GM23338 (cell line): ENCODE measurements at places on chromosomes 5 and 9. TPM values are rescaled to one million over a fixed set of nuclear protein-coding genes. Genes with fewer than 3 reads are reported as not detected.

DNA sequence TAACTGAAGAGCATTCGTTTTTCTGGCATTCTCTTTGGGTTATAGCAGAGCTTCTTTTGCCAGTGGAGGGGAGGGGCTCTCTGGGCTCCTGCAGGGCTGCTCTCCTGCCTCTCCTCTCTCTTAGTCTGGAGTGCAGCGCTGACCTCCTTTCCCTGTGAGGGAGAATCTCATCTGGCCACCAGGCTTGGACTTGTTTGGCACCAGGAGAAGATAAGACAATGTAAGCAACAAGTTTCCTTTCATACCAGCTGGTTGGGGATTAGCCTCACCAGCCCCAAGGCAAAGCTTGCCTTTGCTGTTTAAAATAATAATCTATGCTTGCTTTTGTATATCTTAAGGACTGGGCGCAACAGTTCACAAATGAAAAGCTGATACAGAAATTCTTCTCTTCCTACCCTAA is 196.4 kb downstream of the TLE4 start:
- H3K36me3 ChIP-seq: no peaks in the 10 kb centered on the region
- H3K27ac ChIP-seq: no peak overlapping the region
- no peak overlapping the region for H3K4me3 ChIP-seq
- no peaks in the 10 kb centered on the region for H3K27me3 ChIP-seq

DNA sequence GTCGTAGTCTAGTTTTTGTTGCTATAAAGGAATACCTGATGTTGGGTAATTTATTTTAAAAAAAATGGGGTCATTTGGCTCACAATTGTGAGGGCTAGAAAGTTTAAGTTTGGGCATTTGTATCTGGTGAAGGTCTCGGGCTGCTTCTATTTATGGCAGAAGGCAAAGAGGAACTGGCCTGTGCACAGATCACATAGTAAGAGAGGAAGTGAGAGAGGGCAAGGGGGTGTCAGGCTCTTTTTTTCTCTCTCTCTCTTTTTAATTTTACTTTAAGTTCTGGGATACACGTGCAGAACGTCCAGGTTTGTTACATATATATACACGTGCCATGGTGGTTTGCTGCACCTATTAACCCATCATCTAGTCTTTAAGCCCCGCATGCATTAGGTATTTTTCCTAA is 453.3 kb downstream of the DIRAS2 start:
- H3K4me3 ChIP-seq: no peak overlapping the region
- no peak overlapping the region for H3K27ac ChIP-seq
- no peaks in the 10 kb centered on the region for H3K4me1 ChIP-seq
- H3K36me3 ChIP-seq: no peaks in the 10 kb centered on the region
- no peak for DNase-seq

Gene PRDM9
- not detected in 2 replicates for total RNA-seq

Gene DMRTA1
- total RNA-seq: 6.9 and 8.8 TPM in 2 replicates
